HepG2 (cell line): ENCODE measurements at places on chromosomes 5 and 9. TPM values are rescaled to one million over a fixed set of nuclear protein-coding genes. Genes with fewer than 3 reads are reported as not detected.

GRCh38 chr5:83428126-83428525, 43.4 kb upstream of the VCAN start:
- no peaks in the 10 kb centered on the region for H3K27me3 ChIP-seq
- no peaks in the 10 kb centered on the region for H3K36me3 ChIP-seq
- peak; percentile 6 for DNase-seq

- no peak for DNase-seq
- H3K4me3 ChIP-seq = no peak overlapping the region
- no peaks in the 10 kb centered on the region for H3K27me3 ChIP-seq
- H3K36me3 ChIP-seq = peaks cover 15% of the 10 kb centered on the region; the same call in 2 of the 3 replicates
- peak overlapping the region; percentile 18 for H3K27ac ChIP-seq
- H3K4me1 ChIP-seq = peaks cover 67% of the 10 kb centered on the region
Observed at GRCh38 chr5:154829589-154830218, 20.7 kb downstream of the FAXDC2 start.

DNA sequence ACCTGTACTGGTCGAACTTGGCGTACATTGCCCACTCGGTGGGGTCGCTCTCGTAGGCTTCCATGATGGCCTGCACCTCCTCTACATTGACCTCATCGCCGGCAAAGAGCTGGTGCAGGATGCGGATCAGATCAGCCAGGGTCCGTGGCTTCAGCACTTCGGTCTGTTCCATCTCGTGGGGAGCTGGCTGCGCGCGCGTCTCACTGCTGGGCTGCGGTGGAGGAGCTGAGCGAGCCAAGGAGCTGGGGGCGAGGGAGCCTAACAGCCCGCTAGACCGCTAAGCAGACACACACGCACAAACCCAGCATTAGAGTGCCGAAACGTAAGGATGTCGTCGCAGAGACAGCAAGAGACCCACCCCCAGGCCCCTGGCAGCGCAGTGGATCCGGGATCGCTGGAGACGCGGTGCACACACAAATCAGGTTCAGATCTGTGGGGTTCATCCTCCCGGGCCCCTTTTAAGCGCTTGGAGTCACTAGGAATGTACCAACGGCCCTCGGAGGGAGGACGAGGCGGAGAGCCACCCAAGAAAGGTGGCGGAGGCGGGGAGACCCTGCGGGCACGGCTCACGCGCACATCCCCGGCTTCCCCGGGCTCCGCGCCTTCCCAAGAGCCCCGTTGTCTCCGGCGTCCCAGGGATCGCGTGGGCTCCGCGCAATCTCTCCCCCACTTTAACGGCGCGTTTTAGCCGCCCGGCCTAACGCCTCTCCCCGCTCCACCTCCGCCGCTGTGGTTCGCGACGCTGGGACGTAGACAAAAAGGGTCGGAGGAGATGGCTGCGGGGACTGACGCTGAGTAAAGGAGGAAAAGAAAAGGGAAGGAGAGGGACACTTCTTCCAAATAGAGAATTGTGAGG, at the start of gene CDO1:
Gene CDO1 (minus strand): TSS at position 434 of the 856 bp plus-strand sequence. CDS start 262 bp downstream, at position 172.
- no peak for DNase-seq
- peaks cover 40% of the 10 kb centered on the region for H3K27me3 ChIP-seq
- H3K4me3 ChIP-seq = peak within 1 kb of the TSS; percentile 58
- H3K36me3 ChIP-seq = no peaks in the 10 kb centered on the region
- H3K4me1 ChIP-seq = peaks cover 44% of the 10 kb centered on the region

GRCh38 chr5:179554981-179555380, 4.6 kb downstream of the RUFY1 start:
- H3K27me3 ChIP-seq = no peaks in the 10 kb centered on the region
- peaks cover 29% of the 10 kb centered on the region for H3K4me1 ChIP-seq
- no peak overlapping the region for H3K4me3 ChIP-seq
- no peaks in the 10 kb centered on the region; the same call in 1 of the 2 replicates for H3K36me3 ChIP-seq

Gene SLC6A7
- not detected in 2 replicates for polyA plus RNA-seq

Gene ANKRA2
- 29.4 and 33.6 TPM in 2 replicates for polyA plus RNA-seq

GRCh38 chr5:41776435-41776834, 93.8 kb downstream of the OXCT1 start:
- H3K27ac ChIP-seq = no peak overlapping the region
- H3K4me1 ChIP-seq = no peaks in the 10 kb centered on the region
- no peaks in the 10 kb centered on the region for H3K36me3 ChIP-seq
- no peak overlapping the region for H3K4me3 ChIP-seq

DNA sequence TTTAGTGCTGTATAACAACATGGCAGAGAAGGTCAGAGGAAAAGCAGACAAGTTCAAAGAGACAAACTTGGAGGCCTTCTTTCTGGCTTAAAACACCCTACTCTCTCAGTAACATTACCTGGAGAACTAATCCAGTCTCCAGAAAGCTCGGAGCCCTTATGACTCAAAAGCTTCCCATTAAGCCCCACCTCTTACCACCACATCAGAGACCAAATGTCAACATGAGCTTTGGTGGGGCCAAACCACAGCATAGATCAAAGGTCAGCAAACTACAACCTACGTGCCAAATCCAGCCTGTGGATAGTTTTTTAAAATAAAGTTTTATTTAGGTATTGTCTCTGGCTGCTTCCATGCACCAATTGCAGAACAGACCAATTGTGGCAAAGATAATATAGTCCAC, 589.9 kb downstream of the DNAH5 start:
- no peaks in the 10 kb centered on the region for H3K36me3 ChIP-seq
- DNase-seq = no peak
- H3K4me1 ChIP-seq = no peaks in the 10 kb centered on the region
- H3K27ac ChIP-seq = no peak overlapping the region

DNA sequence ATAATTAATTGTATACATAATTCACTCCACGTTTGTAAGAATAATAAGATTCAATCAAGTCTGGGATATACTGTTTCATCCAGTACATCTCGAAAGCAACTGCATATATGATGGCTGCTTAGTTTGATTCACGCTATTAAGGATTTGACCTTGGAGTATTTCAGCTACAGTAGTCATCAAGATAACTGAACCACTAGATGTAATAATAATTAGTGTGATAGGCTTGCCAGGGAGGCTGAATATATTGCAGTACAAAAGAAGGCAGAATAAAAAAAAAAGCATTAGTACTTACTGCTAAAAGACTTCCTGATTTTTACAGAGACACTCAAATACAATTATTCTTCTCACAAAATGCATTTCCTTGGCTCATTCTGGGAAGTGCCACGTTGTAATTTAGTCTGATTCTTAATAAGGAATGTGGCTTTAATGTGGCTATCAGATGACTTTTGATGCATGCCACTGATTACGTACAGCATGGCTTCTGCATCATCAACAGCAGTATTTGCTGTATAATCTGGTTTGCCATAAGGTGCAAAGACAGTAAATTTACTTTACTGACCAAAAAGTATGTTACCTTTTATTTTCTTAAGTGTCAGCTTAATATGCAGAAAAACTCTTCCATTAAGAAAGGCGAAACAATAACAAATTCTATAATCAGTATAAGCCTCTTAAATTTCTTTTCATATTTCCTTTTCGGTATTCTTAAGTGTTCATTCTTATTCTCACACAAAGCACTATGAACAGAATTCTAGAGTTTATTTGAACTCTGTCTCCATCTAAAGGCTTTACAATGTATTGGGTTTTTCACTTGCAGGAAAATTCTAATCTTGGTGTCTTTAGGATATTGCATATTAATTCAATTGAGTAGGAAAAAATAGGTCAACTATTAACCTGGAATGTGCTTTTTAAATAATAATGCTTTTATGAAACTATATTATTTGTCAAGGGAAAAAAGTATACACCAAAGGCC, 166.4 kb downstream of the SLF1 start:
- no peaks in the 10 kb centered on the region for H3K36me3 ChIP-seq
- no peak for DNase-seq
- peaks cover 9% of the 10 kb centered on the region for H3K4me1 ChIP-seq
- H3K4me3 ChIP-seq = no peak overlapping the region
- H3K27me3 ChIP-seq = no peaks in the 10 kb centered on the region

Gene MARCOL
- not detected in 2 replicates for polyA plus RNA-seq

GRCh38 chr5:137565450-137565849, 66.3 kb upstream of the SPOCK1 start:
- no peaks in the 10 kb centered on the region for H3K4me1 ChIP-seq
- no peak overlapping the region for H3K27ac ChIP-seq
- peaks cover 28% of the 10 kb centered on the region; the same call in 2 of the 3 replicates for H3K27me3 ChIP-seq
- H3K4me3 ChIP-seq = no peak overlapping the region
